Progenitor cell of endocrine pancreas (in vitro differentiated cells): ENCODE measurements at places on chromosomes 13 and 19.

GRCh38 chr13:109412283-109412901 is 374.0 kb downstream of the IRS2 start:
- DNase-seq: peak; percentile 22

- DNase-seq: no peak
Observed at GRCh38 chr19:47687906-47688305, 25.3 kb upstream of the EHD2 start.

- no peak for DNase-seq
Observed at GRCh38 chr19:19338082-19338481, 17.5 kb downstream of the MAU2 start.

DNA sequence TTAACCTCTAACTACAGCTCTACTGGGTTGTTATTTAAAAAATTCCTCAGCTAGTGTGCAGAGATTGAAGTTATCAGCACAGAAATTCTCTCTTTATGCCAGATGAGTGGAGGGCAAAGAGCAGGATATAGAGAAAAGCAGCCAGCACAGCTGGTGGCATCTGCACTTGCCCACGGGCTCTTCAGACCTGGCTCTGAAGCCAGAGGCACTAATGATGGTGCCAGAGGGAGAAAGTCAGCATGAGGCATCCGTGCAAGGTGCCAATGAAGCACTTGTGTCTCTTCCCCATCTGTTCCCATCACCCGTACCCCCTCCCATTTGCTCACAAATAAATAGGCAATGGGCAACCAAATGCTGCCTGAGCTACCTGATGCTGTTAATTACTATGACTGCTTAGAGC is 138.9 kb downstream of the OLFM4 start:
- DNase-seq: no peak

DNA sequence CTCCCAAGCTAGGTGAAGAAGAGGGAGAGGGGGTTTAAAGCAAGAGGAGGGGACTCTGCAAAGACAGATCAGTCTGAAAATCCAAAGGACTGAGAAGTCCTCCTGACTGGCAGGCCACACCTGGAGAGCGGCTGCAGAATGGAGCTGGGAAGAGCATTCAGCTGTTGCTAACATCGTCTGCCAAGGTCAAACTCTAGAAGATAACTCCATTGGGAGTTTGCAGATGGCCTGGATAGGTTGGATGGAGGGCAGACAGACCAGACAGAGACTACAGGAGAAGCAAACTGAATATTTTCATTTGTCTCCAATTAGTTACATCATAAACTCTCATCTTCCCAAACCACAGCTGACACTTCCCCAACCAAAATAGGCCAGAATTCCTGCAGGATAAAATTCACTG is 19.9 kb upstream of the SHISA2 start:
- DNase-seq: no peak

GRCh38 chr13:85755123-85755522 is 44.1 kb downstream of the SLITRK6 start:
- no peak for DNase-seq

DNA sequence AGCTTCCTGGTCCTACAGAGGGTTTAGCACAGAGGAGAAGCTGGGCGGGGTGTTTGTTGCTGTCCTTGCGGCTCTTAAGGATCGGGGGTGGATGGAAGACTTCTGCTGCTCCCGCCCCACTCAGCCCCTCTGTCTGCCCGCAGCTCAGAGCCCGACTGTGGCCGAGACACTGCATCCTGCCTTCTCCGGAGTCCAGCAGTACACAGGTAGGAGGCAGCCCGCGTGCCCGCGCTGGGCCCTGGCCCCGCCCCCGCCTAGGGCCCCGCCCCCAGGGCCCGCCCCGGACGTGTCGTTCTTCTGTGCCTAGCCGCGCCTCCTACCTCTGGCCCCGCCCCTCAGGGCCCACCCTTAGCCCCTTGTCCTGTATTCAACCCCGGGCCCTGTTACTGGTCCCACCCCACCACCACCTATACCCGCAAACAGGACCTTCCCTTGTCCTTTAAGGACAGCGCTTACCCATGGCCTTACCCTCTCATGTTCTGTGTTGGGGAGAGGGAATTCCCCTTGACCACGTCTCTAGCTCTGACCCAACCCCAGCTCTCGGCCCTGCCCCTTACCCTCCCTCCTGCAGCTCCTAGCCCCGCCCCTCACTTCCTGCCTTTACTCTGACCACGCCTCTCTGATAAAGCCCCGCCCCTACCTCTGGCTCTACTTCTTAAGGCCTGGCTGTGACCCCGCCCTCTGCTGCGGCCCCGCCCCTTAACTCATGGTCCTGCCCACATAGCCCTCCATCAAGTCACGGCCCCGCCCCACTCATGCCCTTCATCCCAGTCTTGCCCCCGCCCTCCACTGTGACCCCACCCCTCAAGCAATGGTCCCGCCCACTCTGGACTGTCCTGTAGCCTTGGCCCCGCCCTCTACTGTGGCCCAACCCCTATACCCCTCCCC is 60.5 kb downstream of the CELF5 start:
- DNase-seq: peak; percentile 77
